ENCODE measurements at places on chromosomes 7 and 10.
A peak's percentile ranks its signal among the peaks of the same experiment; 100 is the strongest.

DNA sequence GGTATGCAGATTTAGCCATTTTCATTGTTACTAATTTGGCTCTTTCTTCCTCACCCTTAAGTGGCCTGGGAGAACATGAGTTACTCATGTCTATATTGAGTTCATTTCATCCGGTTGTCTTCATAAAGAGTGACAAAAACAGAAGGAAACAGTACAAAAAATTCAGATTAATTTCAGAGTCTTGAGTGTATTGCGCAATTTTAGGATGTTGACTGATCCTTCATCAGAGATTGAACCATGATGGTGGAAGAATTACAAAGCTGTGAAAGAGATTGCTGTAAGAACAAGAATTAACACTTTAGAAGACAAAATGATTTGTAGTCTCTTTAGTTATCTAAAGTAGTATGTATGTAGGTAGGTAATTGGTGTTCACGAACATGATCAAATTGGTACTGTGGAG, 194.0 kb upstream of the PPP1R3A start:
- DNase-seq: no peak

DNA sequence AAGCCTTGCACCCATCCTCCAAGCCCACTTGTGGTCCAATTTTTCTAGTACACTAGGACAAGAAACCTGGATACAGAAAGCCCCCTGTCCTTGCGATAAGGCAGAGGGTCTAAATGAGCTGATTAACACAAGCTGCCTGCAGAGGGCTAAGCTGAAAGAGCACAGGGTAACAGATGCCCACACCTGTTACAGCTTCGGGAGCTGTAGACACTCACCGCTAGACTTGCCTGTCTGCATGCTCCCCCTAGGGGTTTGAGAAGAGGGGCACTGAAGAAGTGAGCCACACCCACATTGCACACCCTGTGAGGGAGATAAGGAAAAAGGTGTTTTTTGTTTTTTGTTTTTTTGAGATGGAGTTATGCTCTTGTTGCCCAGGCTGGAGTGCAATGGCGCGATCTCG, 386.5 kb upstream of the AUTS2 start:
- no peak for DNase-seq

DNA sequence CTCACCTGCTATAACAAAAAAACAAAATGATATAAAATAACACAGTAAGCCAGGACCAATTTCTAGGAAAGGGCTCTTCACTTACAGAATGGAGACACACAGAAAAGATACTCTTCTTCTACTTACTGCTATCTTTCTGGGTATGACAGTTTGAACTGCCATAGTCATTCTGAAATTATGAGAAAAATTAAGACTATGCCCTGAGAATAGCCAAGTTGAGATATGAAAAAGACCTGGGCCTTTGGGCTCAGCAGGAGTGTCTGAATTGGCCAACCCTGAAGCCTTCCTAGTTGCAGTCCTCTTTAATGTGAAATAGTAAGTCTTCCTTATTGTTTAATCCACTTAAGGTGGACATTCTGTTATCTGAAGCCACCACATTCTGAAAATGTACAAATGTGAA, 519.5 kb downstream of the GRID1 start:
- DNase-seq: no peak

- no peak for DNase-seq
Observed at GRCh38 chr10:77028042-77028441, 609.6 kb downstream of the KCNMA1 start.

DNA sequence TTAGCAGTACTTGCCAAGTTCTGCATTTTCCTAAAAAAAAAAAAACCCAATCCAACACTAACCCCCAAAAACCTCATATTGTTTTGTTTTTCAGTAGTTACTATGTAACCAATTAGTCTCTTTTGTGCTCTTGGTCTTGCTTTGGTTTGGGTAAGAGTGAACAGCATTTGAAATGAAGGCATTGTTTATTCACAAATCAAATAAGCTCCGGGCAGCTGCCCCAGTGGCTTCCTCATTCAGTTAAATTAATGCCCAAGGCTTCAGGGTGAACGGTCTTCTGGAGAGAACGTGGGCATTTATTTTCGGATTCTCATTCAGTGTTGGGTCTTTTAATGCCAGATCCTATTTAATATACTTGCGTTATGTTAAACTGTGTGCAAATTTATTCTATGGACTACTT, 108.7 kb downstream of the GFRA1 start:
- DNase-seq: no peak

GRCh38 chr7:71904484-71904883, 507.7 kb downstream of the CALN1 start:
- DNase-seq: no peak

DNA sequence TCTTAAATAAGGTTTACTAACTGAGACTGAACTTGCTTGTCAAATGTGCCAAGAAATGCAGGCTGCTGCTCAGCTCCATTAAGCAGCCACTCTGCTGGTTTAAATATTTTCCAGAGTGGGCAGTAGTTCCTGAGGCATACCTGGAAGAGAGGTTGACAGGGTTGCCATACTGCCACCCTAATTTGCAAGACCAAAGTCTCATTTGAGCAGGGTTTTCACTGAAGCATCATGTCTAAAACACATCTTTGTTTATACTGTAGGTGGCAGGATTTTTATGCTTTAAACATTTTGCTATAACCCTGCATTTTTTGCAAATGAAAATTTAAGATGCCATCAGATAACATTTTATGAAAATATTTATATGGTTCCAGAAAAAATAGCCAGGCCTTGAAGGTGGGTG, 618.0 kb upstream of the LRRTM3 start:
- no peak for DNase-seq

GRCh38 chr7:91826377-91826776, 54.1 kb downstream of the MTERF1 start:
- no peak for DNase-seq

DNA sequence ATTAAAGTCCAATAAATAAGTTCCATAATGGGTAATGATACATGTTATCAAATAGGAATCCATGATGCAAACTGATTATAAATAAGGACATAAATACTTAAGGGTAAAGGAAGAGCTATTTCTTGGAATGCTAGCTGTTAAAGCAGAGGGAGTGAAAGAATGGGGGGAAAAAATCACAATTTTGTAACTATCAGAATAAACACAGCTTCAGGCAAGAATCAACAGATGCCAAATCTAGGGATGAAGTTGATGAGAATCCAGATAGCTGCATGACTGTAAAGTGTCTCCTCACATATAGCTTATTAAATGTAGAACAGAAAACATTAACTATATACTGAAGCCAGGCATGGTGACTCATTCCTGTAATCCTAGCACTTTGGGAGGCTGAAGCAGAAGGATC, 4.9 kb downstream of the IPMK start:
- DNase-seq: peak; percentile 53

DNA sequence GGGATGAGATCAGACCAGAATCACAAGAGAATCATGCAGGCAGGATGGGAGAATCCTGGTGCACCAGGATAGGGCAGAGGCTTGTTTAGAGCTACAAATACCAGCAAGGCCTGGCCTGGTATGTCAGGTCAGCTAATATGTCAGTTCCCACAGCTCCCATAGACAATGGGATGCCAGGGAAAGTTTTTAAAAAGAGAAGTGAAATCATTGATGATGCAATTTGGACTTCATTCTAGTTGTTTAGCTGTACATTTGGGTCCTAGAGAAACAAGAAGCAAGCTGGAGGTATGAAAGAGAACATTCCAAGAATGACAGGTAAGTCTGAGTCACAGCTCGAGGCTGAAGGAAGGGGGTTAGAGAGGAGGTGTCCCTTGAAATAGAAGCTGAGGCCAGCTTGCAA, 45.2 kb downstream of the GPR141 start:
- peak; percentile 79 for DNase-seq

- DNase-seq: peak; percentile 37
Observed at GRCh38 chr7:101411508-101411874, 48.8 kb downstream of the COL26A1 start.

DNA sequence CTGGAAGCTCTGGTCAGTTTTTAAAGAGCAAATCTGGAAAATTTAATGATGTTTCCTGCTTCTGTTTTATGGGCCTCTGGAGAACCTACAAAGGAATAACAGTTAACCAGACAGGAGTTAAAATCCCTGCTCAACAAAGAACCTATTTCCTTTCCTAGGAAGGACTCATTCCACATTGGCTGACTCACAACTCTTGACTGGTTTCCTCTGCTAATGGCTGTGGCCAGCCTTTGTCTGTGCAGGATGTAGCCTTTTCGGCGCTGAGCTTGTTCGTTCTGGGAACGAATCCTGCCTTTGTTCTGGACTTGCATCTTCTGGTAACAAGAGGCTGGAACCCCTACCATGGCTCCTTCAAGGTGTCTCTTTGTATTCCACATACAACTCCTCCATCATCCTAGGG, 112.8 kb upstream of the PDCD4 start:
- DNase-seq: no peak

GRCh38 chr7:37831244-37831643, 17.2 kb upstream of the NME8 start:
- DNase-seq: no peak

- DNase-seq: no peak
Observed at GRCh38 chr7:12965767-12966166, 278.3 kb downstream of the ARL4A start.
